ENCODE measurements at places on chromosomes 13 and 19.

DNA sequence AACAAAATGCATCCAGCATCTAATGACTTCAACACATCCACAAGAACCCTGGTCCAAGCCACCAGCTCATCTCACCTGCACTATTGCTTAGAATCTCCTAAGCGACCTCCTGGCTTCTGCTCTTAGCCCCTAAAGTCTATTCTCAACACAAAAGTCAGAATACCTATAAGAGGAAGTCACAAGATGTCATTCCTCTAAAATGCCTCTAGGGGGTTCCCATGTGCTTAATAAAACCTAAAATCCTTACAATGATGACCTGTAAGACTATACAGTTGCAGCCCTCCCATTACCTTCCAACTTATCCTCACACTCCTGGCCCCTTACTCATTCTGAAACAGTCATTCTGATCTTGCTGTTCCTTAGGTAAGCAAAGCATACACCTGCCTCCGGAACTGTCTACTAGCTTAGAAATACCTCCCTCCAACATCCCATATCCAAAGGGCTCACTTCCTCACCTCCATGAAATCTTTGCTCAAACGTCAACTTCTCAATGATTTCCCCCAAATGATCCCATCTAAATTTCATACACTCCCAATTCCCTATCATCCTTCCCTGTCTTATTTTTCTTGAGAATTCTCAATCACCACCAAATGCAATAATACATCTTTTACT is 10.0 kb downstream of the ATP7B start:
- DNase-seq, result peak; percentile 44

DNA sequence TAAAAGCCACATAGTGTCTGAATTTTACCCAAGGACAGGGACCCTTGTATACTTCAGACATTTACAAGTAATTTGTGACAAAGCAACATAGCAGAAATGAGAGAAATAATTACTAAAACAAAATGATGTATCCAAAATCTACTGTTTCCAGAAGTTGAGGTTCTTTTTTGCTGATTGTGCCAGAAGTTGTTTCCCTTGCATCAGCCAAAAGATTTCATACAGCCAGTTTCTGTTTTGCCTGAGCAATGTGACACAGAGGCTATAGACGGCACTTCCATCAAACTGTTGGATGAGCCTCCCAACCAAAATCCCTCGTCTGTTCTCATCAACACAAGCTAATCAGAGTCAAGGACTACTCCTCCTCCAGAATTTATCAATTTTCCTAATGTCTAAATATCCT is 913.2 kb upstream of the GPC6 start:
- no peak for DNase-seq

- no peak for DNase-seq
These were observed 98.8 kb downstream of the OLFM4 start for GRCh38 chr13:53127373-53127772.

DNA sequence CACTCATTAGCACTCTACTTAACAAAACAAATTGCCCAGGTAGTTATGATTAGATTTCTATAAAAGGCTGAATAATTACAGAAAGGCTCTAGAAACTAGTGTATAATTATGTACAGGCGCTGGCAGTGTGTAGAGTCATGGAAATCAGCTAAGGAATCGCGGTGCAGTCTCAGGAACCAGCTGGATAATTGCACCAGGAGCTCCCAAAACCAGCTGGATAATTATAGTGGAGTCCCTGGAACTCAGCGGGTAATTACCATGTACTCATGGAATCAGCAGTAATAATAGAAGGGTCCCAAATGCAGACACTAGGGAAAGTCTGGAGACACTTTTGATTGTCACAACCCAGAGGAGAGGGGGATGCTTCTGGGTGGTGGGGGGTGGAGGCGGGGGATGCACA is 23.2 kb upstream of the TTYH1 start:
- no peak for DNase-seq

- DNase-seq, result peak; percentile 49
These were observed 70.5 kb downstream of the MLLT1 start for GRCh38 chr19:6209233-6209632.

GRCh38 chr19:38930776-38931520 is at the start of gene MRPS12:
Gene MRPS12, plus strand, starts transcription at chr19:38930944. Its CDS starts 351 bp downstream, at chr19:38931295.
- DNase-seq, result peak; percentile 99

- DNase-seq, result no peak
These were observed 30.1 kb upstream of the FFAR2 start for GRCh38 chr19:35417713-35418534.

DNA sequence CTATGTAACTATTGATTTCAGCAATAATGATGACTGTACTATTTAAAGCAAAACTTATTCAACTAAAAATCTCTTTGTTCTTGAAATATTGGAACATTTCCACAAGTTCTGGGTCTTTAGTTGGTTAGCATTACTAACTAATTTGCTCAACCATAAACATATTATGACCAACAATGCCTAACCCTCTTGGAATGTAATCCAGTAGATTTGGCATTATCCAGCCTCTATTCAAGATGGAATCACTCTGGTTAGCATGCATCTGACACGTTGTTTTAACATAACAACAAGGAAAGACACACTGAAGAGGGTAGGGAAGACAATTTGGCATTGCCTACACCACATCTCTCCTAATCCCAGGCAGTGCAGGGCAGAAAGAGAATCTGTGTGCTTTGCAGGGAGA is 941.3 kb upstream of the PCDH20 start:
- DNase-seq, result no peak

DNA sequence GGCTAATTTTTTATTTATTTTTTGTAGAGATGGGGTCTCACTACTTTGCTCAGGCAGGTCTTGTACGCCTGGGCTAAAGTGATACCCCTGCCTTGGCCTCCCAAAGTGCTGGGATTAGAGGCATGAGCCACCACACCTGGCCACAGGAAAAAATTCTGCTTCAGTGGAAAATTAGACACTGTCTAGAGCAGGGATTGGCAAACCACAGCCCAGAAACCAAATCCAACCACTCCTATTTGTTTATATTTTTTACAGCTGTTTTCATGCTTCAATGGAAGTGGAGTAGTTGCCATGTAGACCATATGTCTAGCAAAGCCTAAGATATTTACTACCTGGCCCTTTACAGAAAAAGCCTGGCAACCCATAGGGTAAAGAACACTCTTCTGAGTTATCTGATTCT is 123.7 kb upstream of the MRI1 start:
- DNase-seq, result no peak

DNA sequence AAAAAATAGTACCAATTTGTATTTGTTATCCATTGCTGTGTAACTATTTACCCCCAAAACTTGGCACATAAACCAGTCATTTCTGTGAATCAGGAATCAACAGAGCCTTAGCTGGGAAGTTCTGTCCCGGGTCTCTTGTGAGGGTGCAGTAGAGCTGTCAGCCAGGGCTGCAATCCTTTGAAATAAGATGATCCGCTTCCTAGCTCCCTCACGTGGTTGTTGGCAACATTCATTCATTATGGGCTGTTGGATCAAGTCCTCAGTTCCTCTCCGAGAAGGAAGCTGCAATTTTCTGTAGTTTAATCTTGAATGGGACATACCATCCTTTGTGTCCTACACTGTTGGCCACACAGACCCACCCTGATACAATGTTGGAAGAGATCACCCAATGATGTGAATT is 277.2 kb downstream of the SUCLA2 start:
- peak; percentile 55 for DNase-seq

- DNase-seq, result no peak
These were observed 15.8 kb upstream of the TUBGCP3 start for GRCh38 chr13:112603641-112604225.

- DNase-seq, result no peak
These were observed 2832.9 kb upstream of the PCDH20 start for GRCh38 chr13:64248371-64249065.

GRCh38 chr19:34707661-34708060 is 26.4 kb upstream of the ZNF181 start:
- no peak for DNase-seq

DNA sequence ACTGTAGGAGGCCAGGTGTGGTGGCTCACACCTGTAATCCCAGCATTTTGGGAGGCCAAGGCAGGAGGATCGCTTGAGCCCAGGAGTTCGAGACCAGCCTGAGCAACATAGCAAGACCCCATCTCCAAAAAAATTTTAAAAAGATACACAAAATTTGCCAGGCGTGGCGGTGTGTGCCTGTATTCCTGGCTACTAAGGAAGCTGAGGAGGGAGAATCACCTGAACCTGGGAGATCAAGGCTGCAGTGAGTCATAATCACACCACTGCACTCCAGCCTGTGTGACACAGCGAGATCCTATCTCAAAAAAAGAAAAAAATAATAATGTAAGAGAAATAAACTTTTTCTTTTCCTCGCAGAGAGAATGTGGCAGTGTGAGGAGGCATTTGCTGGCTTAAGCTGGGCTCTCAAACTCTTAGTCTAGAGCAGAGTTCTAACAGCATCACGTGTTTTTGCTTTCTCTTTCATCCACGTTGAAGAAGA is 21.1 kb downstream of the FAM187B start:
- no peak for DNase-seq

GRCh38 chr13:32495429-32495828 is 43.2 kb downstream of the N4BP2L2 start:
- DNase-seq, result no peak

DNA sequence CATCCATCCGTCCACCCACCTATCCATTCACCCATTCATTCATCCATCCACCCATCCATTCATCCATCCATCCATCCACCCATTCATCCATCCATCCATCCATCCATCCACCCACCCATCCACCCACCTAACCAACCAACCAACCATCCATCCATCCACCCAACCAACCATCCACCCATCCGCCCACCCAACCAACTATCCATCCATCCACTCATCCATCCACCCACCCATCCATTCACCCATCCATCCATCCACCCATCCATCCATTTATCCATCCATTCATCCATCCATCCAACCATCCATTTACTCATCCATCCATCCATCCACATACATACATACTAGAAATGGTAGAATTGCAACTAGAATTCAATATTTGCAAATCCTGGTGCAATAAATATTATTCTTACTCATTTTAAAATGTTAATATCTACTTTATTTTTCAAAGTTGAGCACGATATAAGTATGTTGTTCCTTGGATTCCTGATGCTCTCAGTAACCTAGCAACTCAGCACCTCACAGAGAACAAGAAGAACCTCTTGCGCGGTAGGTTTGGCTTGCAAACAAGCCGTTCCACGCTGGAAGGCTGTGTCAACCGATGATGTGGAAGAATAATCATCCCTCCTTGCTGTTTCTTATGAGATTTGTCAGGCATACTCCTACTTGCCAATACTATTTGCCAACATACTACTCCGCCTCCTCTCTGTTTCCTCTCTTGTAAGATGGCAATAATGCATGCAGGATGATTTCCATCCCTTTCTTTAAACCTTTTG is 111.7 kb downstream of the GNG7 start:
- DNase-seq, result no peak

DNA sequence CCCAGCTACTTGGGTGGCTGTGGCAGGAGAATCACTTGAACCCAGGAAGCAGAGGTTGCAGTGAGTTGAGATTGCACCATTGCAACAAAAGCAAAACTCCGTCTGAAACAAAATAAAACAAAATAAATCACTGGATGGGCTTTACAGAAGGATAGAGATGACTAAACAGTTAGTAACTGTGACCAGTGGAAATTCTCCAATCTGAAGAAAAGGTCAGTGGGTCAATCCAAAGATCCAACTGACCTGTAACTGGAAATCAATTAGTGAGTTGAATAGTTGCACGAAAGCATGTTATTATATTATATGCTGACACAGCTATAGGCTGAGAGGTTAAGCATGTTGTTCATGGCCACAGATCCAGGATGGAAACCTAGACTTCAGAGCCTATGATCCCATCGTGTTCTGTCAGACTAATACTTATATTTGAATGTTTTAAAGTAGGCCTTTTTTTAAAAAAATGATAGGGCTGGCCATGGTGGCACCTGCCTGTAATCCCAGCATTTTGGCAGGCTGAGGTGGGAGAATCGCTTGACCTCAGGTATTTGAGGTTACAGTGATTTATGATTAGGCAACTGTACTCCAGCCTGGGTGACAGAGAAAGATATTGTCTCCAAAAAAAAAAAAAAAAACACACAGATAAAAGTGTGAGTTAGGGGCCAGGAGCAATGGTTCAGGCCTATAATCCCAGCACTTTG is 1.4 kb downstream of the ECH1 start:
- DNase-seq, result no peak

DNA sequence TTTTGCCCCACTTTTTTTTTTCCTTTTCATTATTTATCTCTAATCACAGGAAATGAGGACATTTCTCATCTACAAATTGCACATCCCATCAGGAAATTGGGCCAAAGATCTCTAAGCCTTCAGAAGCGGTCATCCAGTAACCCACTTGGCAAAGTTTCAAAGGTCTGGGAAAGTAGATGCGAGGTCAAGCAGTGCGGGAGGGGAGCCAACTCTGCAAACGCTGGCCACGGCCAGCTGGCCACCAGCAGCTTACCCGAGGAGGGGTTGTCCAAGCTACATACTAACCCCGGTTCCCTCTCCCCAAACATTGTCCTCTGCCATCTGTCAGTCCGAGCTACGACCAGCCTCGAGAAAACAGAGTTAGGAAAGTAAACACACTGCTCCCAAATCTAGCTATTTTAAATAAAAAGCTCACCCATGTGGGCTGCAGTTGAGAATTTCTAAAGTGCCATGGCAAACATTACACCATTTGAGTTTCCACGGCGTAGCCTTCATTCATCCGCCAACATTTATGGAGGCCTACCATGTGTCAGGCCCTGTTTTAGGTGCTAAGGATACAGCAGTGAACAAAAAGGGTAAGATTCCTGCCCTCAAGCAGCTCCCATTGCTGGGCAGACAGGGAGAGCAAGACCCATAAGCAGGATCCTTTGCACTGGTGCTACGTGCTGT is 11.5 kb downstream of the FFAR2 start:
- no peak for DNase-seq

GRCh38 chr19:1648920-1649541 is 3.4 kb downstream of the TCF3 start:
- DNase-seq, result no peak

DNA sequence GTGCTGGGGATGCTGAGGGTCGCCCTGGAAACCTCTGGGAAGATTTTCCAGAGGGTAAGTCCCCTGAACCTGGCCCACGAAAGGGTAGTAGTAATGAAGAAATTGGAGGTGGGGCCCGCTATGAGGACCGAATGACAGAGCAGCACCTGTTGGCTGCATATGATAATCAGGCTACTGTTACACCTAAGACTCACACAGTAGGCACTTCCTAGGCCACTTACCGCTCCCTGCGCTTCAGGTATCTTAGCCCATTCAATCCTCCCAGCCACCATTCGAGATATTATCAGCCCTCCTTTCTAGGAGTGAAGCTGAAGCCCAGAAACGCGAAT is 4.3 kb upstream of the LRFN3 start:
- no peak for DNase-seq

DNA sequence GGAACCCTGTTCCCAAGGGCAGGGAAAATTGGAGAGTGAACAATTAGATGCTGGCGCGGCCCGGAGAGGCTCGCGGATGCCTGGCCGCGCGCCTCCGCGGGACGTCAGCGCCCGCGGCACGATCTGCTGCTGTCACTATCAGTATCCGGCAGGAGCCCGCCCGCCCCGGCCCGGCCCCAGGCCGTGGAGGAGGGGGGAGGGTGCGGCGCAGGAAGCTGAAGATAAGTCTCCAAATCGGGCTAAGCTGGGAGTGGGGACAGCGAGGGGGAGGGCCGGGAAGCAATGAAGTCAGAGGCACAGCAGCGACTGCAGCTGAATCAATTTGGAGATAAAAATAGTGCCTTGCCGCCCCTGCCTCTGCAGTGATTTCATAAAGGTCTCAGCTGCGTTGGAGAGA is 441.5 kb upstream of the KLF12 start:
- DNase-seq, result peak; percentile 92
